Naive B cell (primary cell): ENCODE measurements at places on chromosomes 5 and 9. TPM values are rescaled to one million over a fixed set of nuclear protein-coding genes. Genes with fewer than 3 reads are reported as not detected.
A peak's percentile ranks its signal among the peaks of the same experiment; 100 is the strongest.

GRCh38 chr9:5445886-5446285, 4.5 kb upstream of the CD274 start:
- H3K27ac ChIP-seq: no peak overlapping the region
- no peaks in the 10 kb centered on the region for H3K36me3 ChIP-seq
- DNase-seq: no peak
- H3K27me3 ChIP-seq: no peaks in the 10 kb centered on the region
- H3K4me1 ChIP-seq: peaks cover 26% of the 10 kb centered on the region
- no peak overlapping the region for H3K4me3 ChIP-seq

DNA sequence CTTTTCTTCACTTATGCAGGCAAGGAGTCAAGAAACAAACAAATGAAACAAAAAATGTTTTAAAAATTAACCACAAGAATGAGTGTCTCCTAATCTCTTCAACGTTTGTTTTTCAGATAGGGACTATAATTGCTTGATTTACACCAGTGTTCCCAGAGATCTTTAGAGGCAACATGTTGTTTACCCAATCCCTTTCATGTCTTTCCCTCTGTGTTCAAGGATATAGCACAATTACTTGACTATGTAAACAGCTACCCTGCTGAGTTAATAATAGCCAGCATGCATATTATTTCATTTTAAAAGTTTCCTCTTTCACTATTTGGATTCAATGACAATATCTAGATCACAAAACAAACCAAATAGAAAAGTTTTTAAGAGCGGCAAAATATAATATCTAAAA, 25.1 kb upstream of the SHISAL2B start:
- H3K4me1 ChIP-seq: no peaks in the 10 kb centered on the region
- DNase-seq: no peak
- peaks cover 12% of the 10 kb centered on the region for H3K27me3 ChIP-seq
- no peak overlapping the region for H3K27ac ChIP-seq
- H3K4me3 ChIP-seq: no peak overlapping the region

DNA sequence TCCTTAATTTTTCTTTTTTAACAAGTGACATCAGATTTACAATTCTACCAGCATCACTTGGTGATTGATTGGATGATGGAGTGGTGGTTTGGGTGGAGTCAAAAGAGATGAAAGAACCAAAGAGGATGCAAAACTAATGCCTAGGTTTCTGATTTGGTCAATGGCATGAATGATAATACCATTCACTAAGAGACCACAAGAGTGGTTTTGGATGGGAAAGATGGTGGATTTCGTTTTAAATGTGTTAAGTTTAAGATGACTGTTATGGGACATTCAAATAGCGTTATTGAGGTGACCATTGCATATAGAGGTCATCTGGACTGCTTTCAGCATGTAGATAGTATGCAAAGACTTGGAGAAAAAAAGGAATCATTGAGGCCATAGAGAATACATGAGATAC, 3.6 kb downstream of the SMC5 start:
- no peak overlapping the region for H3K4me3 ChIP-seq
- H3K36me3 ChIP-seq: peaks cover 23% of the 10 kb centered on the region
- no peaks in the 10 kb centered on the region for H3K27me3 ChIP-seq
- DNase-seq: no peak

DNA sequence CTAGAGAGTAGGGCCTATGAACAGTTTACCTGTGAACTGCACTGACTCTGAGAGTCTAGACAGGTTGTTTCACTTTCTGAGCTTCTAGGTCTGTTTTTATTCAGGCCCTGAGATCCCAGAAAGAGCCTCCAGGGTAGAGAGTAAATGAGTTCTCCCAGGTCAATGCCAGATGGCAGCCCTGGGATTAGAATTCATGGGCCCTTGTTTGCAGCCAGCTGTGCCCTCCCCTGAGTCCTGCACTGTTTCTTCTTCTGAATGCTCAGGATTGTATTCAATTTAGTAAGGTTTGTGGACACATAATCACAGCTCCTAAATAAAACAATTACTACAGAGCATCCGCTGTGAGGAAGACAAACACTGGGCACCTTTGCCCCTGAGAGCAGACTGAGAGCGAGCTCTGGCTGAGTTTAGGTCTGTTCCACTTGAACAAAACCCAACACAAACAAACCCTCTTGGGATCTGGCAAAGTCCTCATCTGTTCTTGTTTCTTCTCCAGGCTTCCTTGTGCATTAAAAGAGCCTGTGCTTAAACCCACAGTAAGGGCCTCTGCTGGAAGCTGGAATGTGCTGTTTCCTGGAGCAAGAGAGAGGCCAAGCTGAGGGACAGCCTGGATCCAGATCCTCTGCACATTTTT, 29.9 kb downstream of the FAM219A start:
- H3K36me3 ChIP-seq: no peaks in the 10 kb centered on the region
- H3K27ac ChIP-seq: no peak overlapping the region
- H3K4me3 ChIP-seq: no peak overlapping the region
- peaks cover 1% of the 10 kb centered on the region for H3K4me1 ChIP-seq
- DNase-seq: no peak

DNA sequence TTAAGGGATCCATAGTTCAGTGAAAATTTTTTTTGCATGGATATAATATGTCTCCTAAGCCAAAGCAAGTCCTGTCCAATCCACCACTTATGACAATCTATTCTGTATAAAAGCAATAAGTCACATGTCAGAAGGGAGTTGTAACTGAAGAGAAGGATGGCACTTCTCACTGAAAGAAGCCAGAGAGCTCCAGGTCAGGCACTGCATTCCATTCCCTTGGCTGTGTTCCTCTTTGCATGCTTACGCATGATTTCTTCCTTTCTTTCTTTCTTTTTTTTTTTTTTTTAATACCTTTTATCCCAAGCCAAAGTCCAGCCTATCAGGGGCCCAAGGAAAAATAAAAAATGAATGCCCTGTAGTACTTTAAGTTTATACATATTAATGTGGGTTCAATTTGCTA, 39.8 kb downstream of the MAMDC2 start:
- H3K4me1 ChIP-seq: no peaks in the 10 kb centered on the region
- H3K27ac ChIP-seq: no peak overlapping the region
- H3K36me3 ChIP-seq: no peaks in the 10 kb centered on the region
- DNase-seq: no peak
- no peak overlapping the region for H3K4me3 ChIP-seq

- no peaks in the 10 kb centered on the region for H3K4me1 ChIP-seq
- H3K36me3 ChIP-seq: no peaks in the 10 kb centered on the region
- DNase-seq: no peak
- no peak overlapping the region for H3K4me3 ChIP-seq
These were observed 57.7 kb downstream of the FGF10 start for GRCh38 chr5:44331471-44332050.

- no peak overlapping the region for H3K4me3 ChIP-seq
- H3K27ac ChIP-seq: no peak overlapping the region
- no peaks in the 10 kb centered on the region for H3K27me3 ChIP-seq
- H3K36me3 ChIP-seq: no peaks in the 10 kb centered on the region
- DNase-seq: no peak
These were observed 315.6 kb downstream of the PRR16 start for GRCh38 chr5:120779674-120780073.

DNA sequence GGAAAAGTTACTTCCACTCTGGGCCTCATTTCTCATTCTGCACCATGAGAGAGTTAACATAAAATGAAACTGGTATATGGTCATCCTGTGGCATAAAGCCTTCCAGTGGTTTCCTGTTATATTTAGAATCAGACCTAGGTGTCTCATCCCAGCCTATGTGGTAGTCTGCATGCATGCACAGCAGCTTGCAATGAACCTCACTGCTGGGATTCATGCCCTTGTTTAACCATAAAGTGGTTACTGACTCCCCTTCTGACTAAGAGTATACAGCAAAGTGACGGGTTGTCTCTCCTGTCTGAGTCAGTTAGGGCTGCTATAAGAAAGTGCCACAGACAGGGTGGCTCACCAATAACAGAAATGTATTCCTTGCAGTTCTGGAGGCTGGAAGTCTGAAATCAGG, 14.7 kb upstream of the TDRD7 start:
- H3K4me1 ChIP-seq: no peaks in the 10 kb centered on the region
- no peak overlapping the region for H3K4me3 ChIP-seq
- peaks cover 32% of the 10 kb centered on the region for H3K27me3 ChIP-seq

DNA sequence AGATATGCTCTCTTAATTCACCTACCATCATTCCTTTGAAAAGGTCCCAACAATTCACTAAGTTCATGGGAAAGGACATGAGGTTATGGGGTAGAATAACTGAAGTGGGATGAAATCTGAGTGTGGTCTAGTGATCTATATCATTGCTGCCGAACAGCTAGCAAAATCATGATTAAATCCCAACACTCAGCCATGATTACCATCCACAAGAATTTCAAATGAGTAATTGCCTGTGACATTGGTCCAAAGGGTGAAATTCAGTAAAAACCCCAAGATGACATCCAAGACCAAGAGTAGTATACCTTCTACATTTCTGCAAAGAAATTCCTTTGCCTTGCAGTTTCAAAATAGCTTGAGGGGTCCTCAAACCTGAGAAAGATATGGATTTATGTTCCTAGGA, 225.6 kb downstream of the SPOCK1 start:
- H3K4me1 ChIP-seq: no peaks in the 10 kb centered on the region
- H3K36me3 ChIP-seq: no peaks in the 10 kb centered on the region
- H3K27ac ChIP-seq: no peak overlapping the region
- no peaks in the 10 kb centered on the region for H3K27me3 ChIP-seq
- no peak for DNase-seq

GRCh38 chr9:93128715-93129224, 5.3 kb downstream of the NINJ1 start:
- H3K36me3 ChIP-seq: no peaks in the 10 kb centered on the region
- H3K4me3 ChIP-seq: no peak overlapping the region
- DNase-seq: no peak
- H3K4me1 ChIP-seq: peaks cover 42% of the 10 kb centered on the region

GRCh38 chr5:78568212-78568611, 80.4 kb downstream of the LHFPL2 start:
- H3K27ac ChIP-seq: no peak overlapping the region
- H3K36me3 ChIP-seq: no peaks in the 10 kb centered on the region
- no peaks in the 10 kb centered on the region for H3K27me3 ChIP-seq
- peaks cover 19% of the 10 kb centered on the region for H3K4me1 ChIP-seq

DNA sequence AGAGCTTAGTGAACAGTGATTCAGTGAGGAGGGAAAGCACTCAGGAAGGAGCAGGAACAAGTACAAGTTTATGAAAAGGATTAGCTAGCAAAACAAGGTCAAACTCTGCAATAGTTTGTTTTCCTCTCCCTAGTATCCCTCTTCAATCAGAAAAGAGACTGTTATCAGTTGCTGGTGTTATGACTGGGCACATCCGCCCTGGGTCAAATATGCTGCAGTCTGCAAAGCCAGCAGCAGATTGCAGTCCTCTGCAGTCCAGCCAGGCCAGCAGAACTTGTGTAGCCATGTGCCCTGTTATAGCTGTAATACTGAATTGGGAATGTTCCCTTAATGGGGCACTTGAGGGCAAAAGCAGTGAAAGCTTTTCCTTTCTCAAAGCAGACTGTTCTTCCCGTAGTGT, 12.0 kb downstream of the PCDHAC2 start:
- no peaks in the 10 kb centered on the region for H3K4me1 ChIP-seq
- no peak for DNase-seq
- H3K27ac ChIP-seq: no peak overlapping the region
- no peaks in the 10 kb centered on the region for H3K36me3 ChIP-seq

GRCh38 chr9:37290366-37290939, 132.0 kb upstream of the GRHPR start:
- H3K36me3 ChIP-seq: peaks cover 27% of the 10 kb centered on the region
- DNase-seq: no peak
- peak overlapping the region; percentile 87 for H3K27ac ChIP-seq
- H3K4me1 ChIP-seq: peaks cover 76% of the 10 kb centered on the region

GRCh38 chr5:7565559-7565958, 169.6 kb downstream of the ADCY2 start:
- H3K36me3 ChIP-seq: no peaks in the 10 kb centered on the region
- H3K27ac ChIP-seq: no peak overlapping the region
- H3K4me1 ChIP-seq: no peaks in the 10 kb centered on the region

GRCh38 chr5:157511651-157512644, 51.9 kb downstream of the NIPAL4 start:
- DNase-seq: no peak
- H3K27ac ChIP-seq: peak overlapping the region; percentile 72
- no peak overlapping the region for H3K4me3 ChIP-seq
- H3K4me1 ChIP-seq: peaks cover 92% of the 10 kb centered on the region
- peaks cover 70% of the 10 kb centered on the region for H3K36me3 ChIP-seq

GRCh38 chr9:36484124-36484523, 84.1 kb upstream of the RNF38 start:
- DNase-seq: no peak
- H3K4me3 ChIP-seq: no peak overlapping the region
- H3K27ac ChIP-seq: no peak overlapping the region
- no peaks in the 10 kb centered on the region for H3K27me3 ChIP-seq
- H3K36me3 ChIP-seq: no peaks in the 10 kb centered on the region

DNA sequence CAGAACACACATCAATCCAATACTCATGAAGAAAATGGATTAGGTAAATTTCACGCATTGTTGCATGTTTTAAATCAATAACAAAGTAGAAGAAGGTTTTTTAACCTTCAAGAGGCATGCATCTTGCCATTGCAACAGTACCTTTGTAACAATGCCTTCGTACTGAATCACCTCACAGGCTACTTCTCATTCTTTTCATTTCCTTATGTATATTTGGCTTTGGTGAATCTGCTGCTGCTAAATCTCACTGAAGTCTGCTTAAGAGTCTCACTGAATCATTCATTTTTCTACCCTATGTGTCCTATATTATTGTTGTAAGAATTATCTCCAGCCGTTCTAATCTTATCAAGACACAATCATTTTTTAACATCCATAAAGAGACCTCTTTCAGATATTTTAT, 152.5 kb downstream of the CDH10 start:
- H3K4me3 ChIP-seq: no peak overlapping the region
- no peak for DNase-seq
- no peaks in the 10 kb centered on the region for H3K36me3 ChIP-seq

DNA sequence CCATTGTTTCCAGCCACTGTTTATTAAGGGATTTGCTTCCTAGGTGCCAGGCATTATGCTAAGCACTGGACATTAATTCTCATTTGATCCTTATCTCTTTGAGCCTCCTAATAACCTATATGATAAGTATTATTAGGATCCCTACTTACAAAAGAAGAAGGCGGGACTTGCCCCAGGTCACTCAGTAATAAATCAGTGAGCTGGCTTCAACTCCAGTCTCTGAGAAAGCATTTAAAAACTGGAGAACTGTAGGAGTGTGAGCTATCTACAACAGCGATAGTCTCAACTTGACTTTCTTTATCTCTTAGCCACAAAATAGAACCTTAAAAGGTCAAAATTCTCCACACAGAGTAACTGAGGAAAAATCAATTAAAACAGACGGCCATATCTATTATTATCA, 155.0 kb downstream of the GNAQ start:
- no peak overlapping the region for H3K27ac ChIP-seq
- no peaks in the 10 kb centered on the region for H3K4me1 ChIP-seq
- H3K4me3 ChIP-seq: no peak overlapping the region
- H3K36me3 ChIP-seq: no peaks in the 10 kb centered on the region

NR5A1 gene
- polyA plus RNA-seq: not detected

PCDHB12 gene
- polyA plus RNA-seq: not detected

PCDHGA4 gene
- not detected for polyA plus RNA-seq

SAXO1 gene
- polyA plus RNA-seq: 0.21 TPM

SEMA6A gene
- polyA plus RNA-seq: 1.1 TPM
